ENCODE measurements at places on chromosomes 1 and 21. TPM values are rescaled to one million over a fixed set of nuclear protein-coding genes. Genes with fewer than 3 reads are reported as not detected.
A peak's percentile ranks its signal among the peaks of the same experiment; 100 is the strongest.

MPL gene
- total RNA-seq = not detected

SPATA21 gene
- total RNA-seq = not detected

LAX1 gene
- total RNA-seq = not detected

SUSD4 gene
- total RNA-seq = not detected

CHIA gene
- total RNA-seq = not detected

PGLYRP4 gene
- not detected for total RNA-seq

ELF3 gene
- total RNA-seq = 0.56 TPM

CHIT1 gene
- total RNA-seq = not detected

- no peak for DNase-seq
- peaks cover 1% of the 10 kb centered on the region for H3K4me1 ChIP-seq
- H3K36me3 ChIP-seq = no peaks in the 10 kb centered on the region
- H3K27me3 ChIP-seq = peaks cover 40% of the 10 kb centered on the region
- no peak overlapping the region for H3K4me3 ChIP-seq
Observed at GRCh38 chr1:47514229-47514628, 76.4 kb downstream of the FOXD2 start.

GRCh38 chr1:181763736-181764135, 280.4 kb downstream of the CACNA1E start:
- no peaks in the 10 kb centered on the region for H3K4me1 ChIP-seq
- H3K27me3 ChIP-seq = no peaks in the 10 kb centered on the region
- no peaks in the 10 kb centered on the region for H3K36me3 ChIP-seq
- DNase-seq = no peak
- H3K4me3 ChIP-seq = no peak overlapping the region

DNA sequence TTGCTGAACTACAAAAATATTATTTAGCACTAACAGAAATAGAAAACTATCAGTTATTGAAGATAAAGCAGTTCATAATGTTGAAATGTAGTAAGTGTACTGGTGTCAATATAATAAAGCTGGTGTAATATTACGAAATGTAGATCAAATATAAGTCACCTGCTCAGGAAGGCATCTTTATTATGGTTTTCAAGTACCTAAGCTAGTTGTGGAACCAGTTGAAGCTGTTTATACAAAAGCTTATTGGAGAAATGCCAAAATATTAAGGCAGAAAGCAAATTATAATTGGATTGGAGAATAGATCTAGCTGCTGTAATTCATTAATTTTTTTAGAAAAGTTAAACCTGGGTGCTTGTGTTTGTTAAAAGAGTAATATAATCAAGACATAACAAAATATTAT, 6.2 kb upstream of the MARK1 start:
- H3K27me3 ChIP-seq = peaks cover 69% of the 10 kb centered on the region
- H3K27ac ChIP-seq = no peak overlapping the region
- H3K4me1 ChIP-seq = no peaks in the 10 kb centered on the region
- no peaks in the 10 kb centered on the region for H3K36me3 ChIP-seq

DNA sequence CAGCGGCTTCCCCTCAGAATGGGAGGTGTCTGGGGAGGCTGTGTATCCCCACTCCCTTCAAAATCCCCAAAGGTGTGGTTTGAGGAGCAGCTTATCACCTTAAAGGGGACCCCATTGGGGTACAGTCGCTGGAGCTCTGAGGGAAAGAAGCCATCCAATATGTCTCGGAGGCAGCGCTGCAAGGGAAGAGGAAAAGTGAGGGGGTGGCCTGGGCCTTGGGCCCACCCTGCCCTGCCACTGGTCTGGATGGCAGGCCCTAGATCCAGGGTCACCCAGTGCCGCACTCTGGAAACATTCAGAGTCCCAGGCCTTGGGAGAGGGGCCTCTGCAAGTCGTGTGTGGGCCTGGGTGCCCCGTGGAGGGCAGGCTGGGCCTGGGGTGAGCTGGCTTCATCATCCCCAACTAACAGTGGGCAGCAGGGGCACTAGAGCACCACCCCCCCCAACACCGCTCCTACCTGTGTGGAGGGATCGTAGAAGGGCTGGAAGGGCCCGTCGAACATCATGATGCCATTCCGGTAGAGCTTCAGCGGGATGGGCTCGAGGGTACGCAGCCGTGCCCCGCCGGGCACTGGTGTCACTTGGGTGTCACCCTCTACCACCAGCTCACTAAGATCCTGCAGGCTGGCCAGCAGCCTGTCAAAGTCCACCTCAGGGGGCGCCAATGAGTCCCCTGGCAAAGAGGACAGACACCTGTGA, 5.6 kb downstream of the SH3BGRL3 start:
- no peak overlapping the region for H3K27ac ChIP-seq
- DNase-seq = no peak
- H3K36me3 ChIP-seq = peaks cover 1% of the 10 kb centered on the region
- H3K4me3 ChIP-seq = no peak overlapping the region

- H3K36me3 ChIP-seq = no peaks in the 10 kb centered on the region
- H3K4me3 ChIP-seq = no peak overlapping the region
- H3K27ac ChIP-seq = no peak overlapping the region
- H3K27me3 ChIP-seq = no peaks in the 10 kb centered on the region
Observed at GRCh38 chr1:166597516-166597915, 241.8 kb upstream of the POGK start.

GRCh38 chr1:95133687-95134086, 16.5 kb downstream of the TLCD4 start:
- no peaks in the 10 kb centered on the region for H3K4me1 ChIP-seq
- no peak overlapping the region for H3K4me3 ChIP-seq
- H3K27ac ChIP-seq = no peak overlapping the region
- H3K36me3 ChIP-seq = no peaks in the 10 kb centered on the region

- H3K4me3 ChIP-seq = no peak overlapping the region
- no peaks in the 10 kb centered on the region for H3K4me1 ChIP-seq
- no peaks in the 10 kb centered on the region for H3K36me3 ChIP-seq
- no peak for DNase-seq
- H3K27me3 ChIP-seq = peaks cover 2% of the 10 kb centered on the region
Observed at GRCh38 chr1:10195570-10195969, 14.8 kb upstream of the KIF1B start.

- H3K4me3 ChIP-seq = no peak overlapping the region
- H3K36me3 ChIP-seq = no peaks in the 10 kb centered on the region
- H3K27me3 ChIP-seq = no peaks in the 10 kb centered on the region
- no peak overlapping the region for H3K27ac ChIP-seq
Observed at GRCh38 chr1:76070538-76070937, 4.0 kb upstream of the ST6GALNAC3 start.

GRCh38 chr1:160597705-160598104, 18.4 kb upstream of the CD84 start:
- no peaks in the 10 kb centered on the region for H3K36me3 ChIP-seq
- H3K4me3 ChIP-seq = no peak overlapping the region
- no peak overlapping the region for H3K27ac ChIP-seq
- H3K4me1 ChIP-seq = no peaks in the 10 kb centered on the region

DNA sequence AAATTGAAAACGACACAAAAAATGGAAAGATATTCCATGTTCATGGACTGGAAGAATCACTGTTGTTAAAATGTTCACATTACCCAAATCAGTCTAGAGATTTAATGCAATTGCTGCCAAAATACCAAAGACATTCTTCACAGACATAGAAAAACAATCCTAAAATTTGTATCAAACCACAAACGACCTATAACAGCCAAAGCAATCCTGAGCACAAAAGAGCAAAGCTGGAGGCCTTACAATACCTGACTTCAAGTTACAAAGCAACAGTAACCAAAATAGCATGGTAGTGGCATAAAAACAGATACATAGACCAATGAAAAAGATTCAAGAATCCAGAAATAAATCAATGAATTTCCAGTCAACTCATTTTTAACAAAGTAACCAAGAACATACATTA, 1077.3 kb downstream of the KCNT2 start:
- H3K4me3 ChIP-seq = no peak overlapping the region
- peak overlapping the region; percentile 53 for H3K27ac ChIP-seq
- DNase-seq = no peak
- peaks cover 24% of the 10 kb centered on the region for H3K4me1 ChIP-seq

- H3K27me3 ChIP-seq = no peaks in the 10 kb centered on the region
- DNase-seq = no peak
- no peaks in the 10 kb centered on the region for H3K36me3 ChIP-seq
Observed at GRCh38 chr1:10475510-10475909, 760 bp downstream of the PEX14 start.

DNA sequence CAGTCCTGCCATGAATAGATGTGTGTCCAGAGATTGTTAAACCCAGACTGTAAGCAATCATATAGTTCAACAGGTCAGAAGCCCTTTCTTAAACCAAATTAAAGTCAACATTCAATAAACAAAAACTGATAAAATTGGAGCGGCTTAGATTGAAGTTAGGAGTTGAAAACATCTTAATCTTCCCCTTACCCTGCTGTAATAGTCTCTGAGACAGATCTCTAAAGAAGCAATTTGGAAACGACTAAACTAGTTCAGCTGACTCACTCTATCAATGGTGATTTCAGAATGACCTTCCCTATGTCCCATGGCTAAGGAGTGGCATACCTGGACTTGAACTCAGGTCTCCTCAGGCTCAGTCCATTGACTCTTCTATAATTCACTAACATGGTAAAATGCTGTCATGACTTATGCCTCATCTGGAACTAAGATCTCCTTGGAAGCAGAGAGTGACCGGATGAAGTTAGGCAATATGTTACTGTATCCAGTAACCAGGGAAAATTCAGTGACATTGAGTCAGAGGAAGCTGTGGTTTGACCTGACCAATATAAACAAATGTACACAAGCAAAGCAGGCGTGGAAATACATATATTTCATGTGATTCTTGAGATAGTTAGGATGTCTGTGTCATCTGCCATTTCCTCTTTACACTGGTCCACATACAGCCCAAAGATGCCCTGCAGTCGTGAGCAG, 30.1 kb downstream of the SGIP1 start:
- peak overlapping the region; percentile 53 for H3K4me3 ChIP-seq
- H3K27ac ChIP-seq = peak overlapping the region; percentile 99
- H3K4me1 ChIP-seq = peaks cover 66% of the 10 kb centered on the region
- H3K27me3 ChIP-seq = no peaks in the 10 kb centered on the region

GRCh38 chr1:53336146-53336545, 8.3 kb upstream of the LRP8 start:
- no peak overlapping the region for H3K27ac ChIP-seq
- H3K36me3 ChIP-seq = no peaks in the 10 kb centered on the region
- no peak overlapping the region for H3K4me3 ChIP-seq
- H3K27me3 ChIP-seq = peaks cover 24% of the 10 kb centered on the region
- DNase-seq = peak; percentile 54

- H3K4me3 ChIP-seq = no peak overlapping the region
- DNase-seq = no peak
- no peaks in the 10 kb centered on the region for H3K36me3 ChIP-seq
- H3K4me1 ChIP-seq = peaks cover 11% of the 10 kb centered on the region
- no peak overlapping the region for H3K27ac ChIP-seq
Observed at GRCh38 chr1:115452600-115453329, 114.7 kb upstream of the NGF start.

- peaks cover 17% of the 10 kb centered on the region for H3K36me3 ChIP-seq
- no peak overlapping the region for H3K27ac ChIP-seq
- no peaks in the 10 kb centered on the region for H3K27me3 ChIP-seq
- no peak overlapping the region for H3K4me3 ChIP-seq
- no peak for DNase-seq
Observed at GRCh38 chr1:6646499-6647148, 22.0 kb downstream of the THAP3 start.

DNA sequence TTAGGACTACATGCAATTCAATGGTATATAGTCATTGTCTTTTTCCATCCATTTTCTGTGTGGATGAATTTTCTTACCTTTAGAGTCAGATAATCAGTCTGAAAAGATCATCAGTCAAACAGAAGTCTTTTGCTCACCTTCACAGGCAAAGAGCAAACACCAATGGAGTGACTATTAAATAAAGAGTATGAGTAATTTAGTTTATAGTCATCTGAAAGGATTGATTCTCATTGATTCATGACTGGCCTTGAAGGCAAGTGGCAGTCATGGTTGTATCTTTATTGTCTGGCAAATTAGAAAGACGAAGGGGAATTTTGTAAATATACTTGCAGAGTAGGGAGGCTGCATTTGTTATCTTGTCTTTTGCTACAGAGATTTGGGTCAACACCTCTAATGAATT, 89.9 kb downstream of the EPB41 start:
- H3K4me1 ChIP-seq = no peaks in the 10 kb centered on the region
- no peaks in the 10 kb centered on the region for H3K36me3 ChIP-seq
- no peak overlapping the region for H3K27ac ChIP-seq
- H3K27me3 ChIP-seq = no peaks in the 10 kb centered on the region

DNA sequence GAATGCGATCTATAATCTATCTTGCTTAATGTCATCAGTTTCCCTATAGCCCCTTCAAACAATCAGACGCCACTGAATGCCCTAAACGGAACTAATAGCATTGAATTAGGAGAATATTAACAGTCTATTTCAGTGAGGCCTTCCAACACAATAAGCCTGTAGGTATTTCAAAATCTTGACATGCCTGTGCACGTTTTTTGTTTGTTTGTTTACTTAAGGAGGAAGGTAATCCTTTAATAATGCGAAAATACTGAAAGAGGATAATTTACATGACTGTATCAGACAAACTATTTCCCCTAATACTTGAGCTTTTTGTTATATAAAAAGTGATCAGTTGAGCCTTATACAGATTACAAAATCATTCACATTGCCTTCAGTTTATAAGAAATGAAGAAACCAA, 29.0 kb upstream of the JAK1 start:
- no peaks in the 10 kb centered on the region for H3K27me3 ChIP-seq
- H3K36me3 ChIP-seq = peaks cover 13% of the 10 kb centered on the region
- DNase-seq = no peak
- no peak overlapping the region for H3K4me3 ChIP-seq
- no peaks in the 10 kb centered on the region for H3K4me1 ChIP-seq

DNA sequence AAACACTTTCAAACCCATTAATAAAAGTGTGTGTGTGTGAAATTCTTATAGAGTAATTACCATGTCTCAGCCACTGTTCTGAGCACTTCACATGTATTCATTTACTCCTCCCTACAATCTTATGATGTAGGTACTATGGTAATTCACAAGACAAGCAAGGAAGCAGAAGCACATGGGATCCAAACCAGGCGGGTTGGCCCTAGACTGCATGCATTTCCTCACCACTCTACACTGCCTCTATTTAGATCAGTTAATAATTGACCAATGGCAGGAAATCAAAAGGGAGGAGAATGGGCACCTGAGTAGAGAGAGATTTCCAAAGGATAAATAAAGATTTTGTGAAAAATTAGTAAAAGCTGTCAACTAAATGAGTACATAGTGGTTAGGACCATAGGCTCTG, 15.7 kb downstream of the MAP3K21 start:
- H3K4me1 ChIP-seq = no peaks in the 10 kb centered on the region
- H3K36me3 ChIP-seq = no peaks in the 10 kb centered on the region
- DNase-seq = no peak
- H3K27me3 ChIP-seq = peaks cover 31% of the 10 kb centered on the region

DNA sequence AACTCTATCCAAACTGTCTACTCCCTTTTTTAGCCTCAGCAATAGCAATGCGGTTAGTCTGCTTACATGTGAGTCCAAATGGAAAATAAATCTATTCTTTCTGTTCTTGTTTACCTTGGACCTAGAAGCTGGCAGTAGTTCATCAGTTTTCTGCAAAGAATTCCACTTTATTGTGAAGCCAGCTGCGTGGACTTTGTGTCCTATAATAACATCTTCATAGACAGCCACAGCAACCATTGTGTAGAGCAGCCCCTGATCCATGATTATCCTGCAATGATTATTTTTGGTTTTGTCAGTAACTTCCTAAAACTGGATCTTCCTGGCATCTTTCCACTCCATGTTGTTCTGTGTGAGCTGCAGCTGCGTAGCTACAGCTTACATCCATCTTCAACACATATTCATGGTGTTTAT, 408.7 kb downstream of the NUF2 start:
- no peak overlapping the region for H3K4me3 ChIP-seq
- no peaks in the 10 kb centered on the region for H3K27me3 ChIP-seq
- no peak overlapping the region for H3K27ac ChIP-seq

GRCh38 chr1:52559875-52560274, 7.0 kb upstream of the TUT4 start:
- peaks cover 2% of the 10 kb centered on the region for H3K4me1 ChIP-seq
- DNase-seq = no peak
